ENCODE measurements at places on chromosomes 11 and 22.

GRCh38 chr11:78392854-78393253 lies 24.8 kb downstream of the GAB2 start:
- DNase-seq = no peak

DNA sequence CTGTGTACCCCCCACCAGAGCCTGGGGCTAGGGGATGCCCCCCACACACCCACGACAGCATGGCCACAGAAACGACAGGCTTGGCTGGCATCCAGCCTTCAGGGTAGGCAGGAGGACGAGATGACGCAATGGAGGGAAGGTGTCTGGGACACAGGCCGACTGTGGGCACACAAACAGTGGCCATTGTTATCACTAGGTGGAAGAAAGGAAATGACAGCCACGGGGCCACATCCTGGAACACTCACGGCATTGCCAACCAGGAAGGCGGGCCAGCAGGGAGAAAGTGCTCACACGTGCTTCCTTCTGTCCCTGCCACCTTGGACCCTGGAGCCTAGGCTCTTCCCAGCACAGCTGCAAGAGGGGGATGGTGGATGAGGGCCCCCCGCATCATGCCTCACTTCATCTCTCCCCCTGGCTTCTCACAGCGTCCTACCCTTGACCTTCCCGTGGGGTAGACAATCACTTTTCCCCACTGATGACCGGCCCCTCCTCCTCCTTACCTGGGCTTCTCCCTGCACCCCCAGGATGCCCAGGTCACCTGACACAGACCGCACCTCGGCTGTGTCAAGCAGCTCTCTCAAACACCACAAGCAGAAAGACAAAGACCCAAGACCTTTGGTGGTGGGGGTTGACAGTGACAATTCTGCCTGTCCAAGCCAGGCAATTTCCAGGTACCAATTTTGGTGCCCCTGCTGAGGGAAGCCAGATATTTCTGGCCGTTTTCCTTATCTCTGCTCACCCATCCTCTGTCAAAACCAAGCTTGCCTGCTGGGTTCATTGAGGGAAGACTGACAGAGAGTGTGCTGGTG lies 8.6 kb downstream of the PLA2G6 start:
- peak; percentile 61 for DNase-seq

- DNase-seq = no peak
These were observed 24.1 kb upstream of the CHKA start for GRCh38 chr11:68145120-68145866.

- DNase-seq = no peak
These were observed 17.1 kb upstream of the SNX32 start for GRCh38 chr11:65816696-65817095.

- no peak for DNase-seq
These were observed 12.7 kb downstream of the IGHMBP2 start for GRCh38 chr11:68916439-68916838.

DNA sequence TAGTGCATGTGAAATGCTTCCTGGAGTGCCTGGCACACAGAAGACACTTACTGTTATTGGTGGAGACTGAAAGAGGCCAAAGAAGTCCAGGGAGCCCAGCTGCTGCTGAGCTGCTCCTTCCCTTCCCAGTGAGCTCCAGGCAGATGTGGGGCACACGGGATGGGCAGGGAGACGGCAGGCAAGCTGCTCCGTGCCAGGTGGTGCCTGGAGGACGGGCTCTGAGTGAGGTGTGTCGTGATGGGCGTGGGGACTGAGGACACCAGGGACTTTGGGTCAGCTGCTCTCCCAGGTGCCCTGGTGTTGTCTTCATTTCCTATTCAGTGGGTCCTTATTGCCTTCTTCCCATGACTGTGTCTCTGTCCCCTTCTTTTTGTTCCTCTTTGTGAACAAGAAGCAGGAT lies 19.5 kb downstream of the TAB1 start:
- DNase-seq = no peak

GRCh38 chr22:30611197-30611596 lies 4.2 kb downstream of the TCN2 start:
- DNase-seq = no peak

DNA sequence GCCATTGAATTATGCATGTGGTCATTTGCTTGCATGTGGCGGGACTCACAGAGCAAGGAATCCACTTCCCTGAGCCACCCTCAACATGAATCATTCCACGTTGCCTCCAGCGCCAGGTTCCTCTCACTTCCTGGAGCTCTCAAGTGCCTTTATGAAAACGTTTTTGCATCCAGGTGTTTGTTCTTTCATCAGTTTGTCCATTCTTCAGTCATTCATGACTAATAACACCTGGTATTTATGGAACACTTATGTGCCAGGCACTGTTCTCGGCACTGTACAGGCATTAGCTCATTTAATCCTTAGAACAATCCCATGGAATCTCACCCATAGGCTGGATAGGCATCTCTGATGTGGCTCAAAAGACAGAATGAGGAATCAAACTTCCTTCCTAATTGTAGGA lies 256.1 kb upstream of the SYN3 start:
- no peak for DNase-seq

DNA sequence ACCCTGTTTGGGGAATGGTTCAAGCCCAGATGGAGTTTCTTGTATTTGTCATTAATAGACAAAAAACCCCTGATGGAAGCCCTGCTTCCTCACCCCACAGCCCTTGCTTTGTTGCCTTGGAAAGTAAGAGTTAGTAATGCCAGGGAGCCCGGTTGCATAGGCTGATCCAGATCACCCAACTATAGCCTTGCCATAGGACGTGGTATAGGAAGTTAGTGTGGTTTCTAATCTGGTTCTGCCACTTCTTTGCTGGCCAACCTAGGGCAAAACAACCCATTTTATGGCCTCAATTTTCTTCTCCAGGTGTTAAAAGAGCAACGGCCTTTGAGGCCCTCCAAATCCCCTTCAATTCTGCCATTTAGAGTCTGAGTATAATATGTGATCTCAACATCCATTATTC lies 97.9 kb downstream of the STIM1 start:
- no peak for DNase-seq

- no peak for DNase-seq
These were observed 566 bp downstream of the DDB1 start for GRCh38 chr11:61332281-61332796.

DNA sequence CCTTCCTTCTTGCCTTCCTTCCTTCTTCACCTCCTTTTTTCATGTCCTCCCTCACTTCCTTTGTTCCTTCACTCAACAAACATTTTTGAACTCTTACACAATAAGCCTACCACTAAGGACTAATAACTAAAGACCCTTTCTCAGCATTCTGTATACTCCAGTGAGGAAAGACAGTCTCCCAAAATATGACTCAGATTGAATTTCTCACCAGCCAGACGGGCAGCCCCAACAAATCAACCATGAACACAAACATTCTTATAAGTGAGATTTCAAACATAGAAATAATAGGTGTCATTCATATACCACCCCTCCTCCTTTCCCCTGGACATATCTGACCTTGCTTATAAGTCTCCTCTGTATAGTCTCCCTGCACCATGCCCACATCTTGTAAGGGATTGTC lies 1079.7 kb downstream of the OPCML start:
- no peak for DNase-seq

DNA sequence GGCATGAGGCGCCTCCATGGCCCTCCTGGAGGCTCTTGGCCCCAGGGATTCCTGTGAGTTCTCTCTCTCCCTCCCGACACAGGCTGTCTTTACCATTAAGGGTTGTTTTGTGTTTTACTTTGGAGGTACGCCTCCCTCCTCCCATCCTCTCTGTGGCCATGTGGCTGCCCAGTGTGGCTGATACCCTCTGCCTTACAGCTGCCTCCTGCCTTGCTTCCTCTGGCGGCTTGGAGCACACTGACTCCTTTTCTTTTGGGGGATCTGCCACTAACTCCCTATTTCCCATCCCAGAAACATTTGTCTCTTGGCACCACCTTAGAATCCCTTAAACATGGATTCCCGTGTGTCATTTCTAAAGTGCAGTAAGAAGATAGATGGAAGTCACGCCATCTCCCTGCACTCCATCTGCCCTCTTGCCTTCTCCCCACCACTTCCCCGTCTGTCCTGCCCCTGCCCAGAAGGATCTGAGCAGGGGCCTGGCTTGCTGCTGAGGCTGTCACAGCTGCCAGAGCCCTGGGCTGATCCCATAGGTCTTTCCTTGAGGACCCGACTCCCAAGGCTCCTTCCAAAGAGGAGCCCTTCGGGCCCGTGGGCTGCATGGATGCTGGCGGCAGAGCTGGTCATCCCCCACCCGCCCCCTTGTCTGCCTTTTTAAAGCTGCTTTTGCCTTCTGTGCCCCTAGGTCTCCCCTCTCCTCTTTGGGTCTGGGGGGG lies 15.1 kb upstream of the ACR start:
- no peak for DNase-seq

GRCh38 chr11:102436561-102436960 lies 16.0 kb downstream of the TMEM123 start:
- DNase-seq = no peak

- no peak for DNase-seq
These were observed 8.8 kb upstream of the DKK3 start for GRCh38 chr11:12017243-12017678.

GRCh38 chr11:62115085-62115694 lies 8.6 kb upstream of the INCENP start:
- no peak for DNase-seq

GRCh38 chr11:47121731-47122130 lies 54.9 kb downstream of the ARFGAP2 start:
- no peak for DNase-seq

DNA sequence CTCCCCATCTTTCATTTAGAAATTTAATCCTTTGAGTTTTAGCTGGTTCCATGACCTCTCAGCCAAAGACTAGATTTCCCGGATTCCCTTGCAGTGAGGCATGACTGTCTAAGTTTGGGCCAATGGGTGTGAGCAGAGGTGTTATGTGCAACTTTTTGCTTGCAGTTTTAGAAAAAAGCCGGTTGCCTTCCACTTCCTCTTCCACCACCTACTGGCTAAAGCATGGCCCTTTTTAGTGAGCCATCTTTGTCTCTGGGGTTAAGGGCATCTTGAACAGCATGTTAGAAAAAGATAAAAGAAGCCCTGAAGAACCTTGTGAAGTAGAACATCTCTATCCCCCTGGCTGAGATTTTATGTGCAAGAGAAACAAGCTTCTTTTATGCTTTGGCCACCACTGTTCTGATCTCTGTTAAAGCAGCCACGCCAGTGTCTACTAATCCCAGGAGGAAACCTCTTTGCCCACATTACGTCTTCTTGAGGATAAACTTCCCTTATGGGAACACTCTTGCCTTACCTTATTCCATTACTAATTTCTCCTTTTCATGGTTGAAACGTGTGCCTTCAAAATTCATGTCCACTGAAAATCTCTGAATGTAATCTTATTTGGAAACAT lies 279.9 kb downstream of the TENM4 start:
- DNase-seq = no peak

DNA sequence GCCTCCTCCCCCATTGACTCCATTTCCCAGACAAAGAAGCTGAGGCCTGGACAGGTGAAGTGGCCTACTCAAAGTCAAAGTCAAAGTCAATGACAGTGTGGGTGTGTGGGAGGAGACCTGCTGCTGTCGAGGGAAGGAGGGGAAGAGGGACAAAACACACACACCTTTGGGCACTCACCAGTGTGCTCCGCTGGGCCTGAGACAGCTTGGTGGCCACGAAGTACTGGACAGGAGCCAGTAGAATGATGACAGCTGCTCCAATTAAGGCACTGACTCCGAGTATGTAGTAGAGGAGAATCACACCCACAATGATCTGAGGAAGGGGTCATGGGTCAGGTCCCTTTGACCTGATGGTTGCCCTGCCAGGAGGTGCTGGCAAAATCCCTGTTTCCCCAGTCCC lies 33.6 kb downstream of the ABCC8 start:
- no peak for DNase-seq

- no peak for DNase-seq
These were observed 166.4 kb upstream of the UBASH3B start for GRCh38 chr11:122488892-122489706.

- no peak for DNase-seq
These were observed 16.8 kb upstream of the RGL4 start for GRCh38 chr22:23673826-23674690.

DNA sequence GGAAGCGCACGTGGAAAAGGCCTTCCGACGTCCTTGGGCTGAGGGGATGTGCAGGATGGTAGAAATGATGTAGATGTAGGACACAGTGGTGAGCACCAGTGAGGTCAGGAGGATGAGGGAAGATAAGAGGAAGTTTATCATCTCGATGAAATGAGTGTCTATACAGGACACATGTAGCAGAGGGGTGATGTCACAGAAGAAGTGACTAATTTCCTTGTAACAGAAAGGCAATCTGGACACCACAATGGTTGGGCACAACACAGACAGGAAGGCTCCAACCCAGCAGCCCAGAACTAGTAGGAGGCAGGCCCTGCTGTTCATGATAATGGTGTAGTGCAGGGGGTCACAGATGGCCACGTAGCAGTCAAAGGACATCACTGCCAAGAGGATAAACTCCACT lies 35.0 kb upstream of the OR6M1 start:
- no peak for DNase-seq

DNA sequence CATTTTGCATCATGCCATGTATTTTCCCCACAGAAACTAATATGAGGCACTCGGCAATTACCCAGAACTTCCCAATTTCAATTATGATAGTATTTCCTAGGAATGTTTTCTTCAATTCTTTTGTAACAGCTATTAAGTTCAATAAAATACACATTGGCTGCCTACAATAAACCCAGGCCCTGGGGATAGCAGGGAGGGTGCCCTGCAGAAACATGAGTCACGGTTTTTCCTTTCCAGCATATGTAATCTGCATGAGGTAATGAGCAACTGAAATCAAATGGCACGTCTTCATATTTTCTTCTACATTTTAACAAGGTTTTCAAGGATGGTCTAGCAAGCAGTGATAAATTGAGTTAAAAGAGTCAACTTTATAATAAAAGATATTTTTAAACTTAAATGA lies 32.0 kb downstream of the GUCY1A2 start:
- DNase-seq = no peak

- no peak for DNase-seq
These were observed 2.6 kb upstream of the LTBP3 start for GRCh38 chr11:65560555-65561418.

DNA sequence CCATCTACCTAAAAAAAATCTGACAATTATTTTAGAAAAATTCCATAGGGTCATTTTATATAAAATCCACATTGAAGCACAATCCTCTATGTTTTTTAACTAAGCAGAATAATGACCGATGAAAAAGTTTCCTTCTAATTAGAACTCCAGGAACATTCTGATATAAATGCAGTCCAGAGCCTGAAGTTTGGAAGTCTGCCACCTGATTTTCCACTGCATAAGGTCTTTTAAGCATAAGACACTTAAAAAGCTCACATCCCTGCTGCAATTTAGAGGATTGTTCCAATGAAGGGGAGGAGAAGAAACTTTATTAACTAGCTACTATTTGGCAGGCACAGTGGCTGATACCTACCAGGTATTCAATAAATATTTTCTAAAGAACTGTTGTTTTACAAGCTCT lies 570.3 kb upstream of the ANO5 start:
- no peak for DNase-seq

- DNase-seq = no peak
These were observed 89.5 kb upstream of the DDI1 start for GRCh38 chr11:103946793-103947545.

DNA sequence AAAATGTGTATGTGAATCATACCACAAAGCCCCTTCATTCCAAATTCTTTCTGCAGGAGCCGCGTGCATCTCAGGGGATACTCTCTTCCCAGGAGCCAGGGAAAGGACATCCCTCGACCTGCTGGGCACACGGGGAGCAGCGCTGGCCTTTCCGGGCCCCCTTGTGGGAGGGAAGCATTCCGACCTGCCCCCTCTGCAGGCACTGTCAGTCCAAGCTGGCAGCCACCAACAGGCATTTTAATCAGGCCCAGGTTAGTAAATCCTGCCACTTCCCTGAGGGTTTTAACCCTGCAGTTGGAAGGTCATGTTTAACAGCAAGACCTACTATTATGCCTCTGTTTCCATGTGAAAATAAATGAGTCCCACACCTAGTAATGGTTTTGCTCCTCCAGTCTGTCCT lies 391.5 kb downstream of the SHANK2 start:
- DNase-seq = no peak

- no peak for DNase-seq
These were observed 77.1 kb downstream of the SCUBE1 start for GRCh38 chr22:43266076-43266475.
